ENCODE measurements at places on chromosomes 4 and X.

- peaks cover 2% of the 10 kb centered on the region for H3K27me3 ChIP-seq
- no peaks in the 10 kb centered on the region for H3K36me3 ChIP-seq
- DNase-seq, result no peak
- H3K27ac ChIP-seq, result no peak overlapping the region
- H3K4me3 ChIP-seq, result no peak overlapping the region
Measured at GRCh38 chrX:120791013-120791643, 84.5 kb downstream of the CT47B1 start.

DNA sequence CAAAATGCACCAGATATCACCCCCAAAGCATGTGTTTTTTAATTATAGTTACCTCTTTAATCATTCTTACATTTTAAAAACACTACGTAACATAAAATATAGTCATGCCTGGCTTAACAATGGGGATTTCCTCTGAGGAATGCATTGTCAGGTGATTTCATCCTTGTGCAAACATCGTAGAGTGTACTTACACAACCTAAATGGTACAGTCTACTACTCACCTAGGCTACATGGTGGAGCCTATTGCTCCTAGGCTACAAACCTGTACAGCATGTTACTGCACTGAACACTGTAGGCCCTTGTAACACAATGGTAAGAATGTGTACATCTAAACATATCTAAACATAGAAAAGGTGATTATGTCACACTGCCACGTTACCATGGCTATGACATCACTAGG lies 208.6 kb downstream of the SPOCK3 start:
- no peaks in the 10 kb centered on the region for H3K27me3 ChIP-seq
- no peak overlapping the region for H3K4me3 ChIP-seq
- H3K36me3 ChIP-seq, result no peaks in the 10 kb centered on the region
- peaks cover 3% of the 10 kb centered on the region for H3K4me1 ChIP-seq

- H3K36me3 ChIP-seq, result no peaks in the 10 kb centered on the region
- H3K27me3 ChIP-seq, result no peaks in the 10 kb centered on the region
- no peak for DNase-seq
- no peak overlapping the region for H3K27ac ChIP-seq
Measured at GRCh38 chr4:64330143-64330542, 79.1 kb downstream of the TECRL start.

- H3K4me3 ChIP-seq, result no peak overlapping the region
- peaks cover 6% of the 10 kb centered on the region for H3K27me3 ChIP-seq
- peaks cover 25% of the 10 kb centered on the region for H3K4me1 ChIP-seq
Measured at GRCh38 chr4:145878501-145879435, 59.9 kb downstream of the ZNF827 start.

DNA sequence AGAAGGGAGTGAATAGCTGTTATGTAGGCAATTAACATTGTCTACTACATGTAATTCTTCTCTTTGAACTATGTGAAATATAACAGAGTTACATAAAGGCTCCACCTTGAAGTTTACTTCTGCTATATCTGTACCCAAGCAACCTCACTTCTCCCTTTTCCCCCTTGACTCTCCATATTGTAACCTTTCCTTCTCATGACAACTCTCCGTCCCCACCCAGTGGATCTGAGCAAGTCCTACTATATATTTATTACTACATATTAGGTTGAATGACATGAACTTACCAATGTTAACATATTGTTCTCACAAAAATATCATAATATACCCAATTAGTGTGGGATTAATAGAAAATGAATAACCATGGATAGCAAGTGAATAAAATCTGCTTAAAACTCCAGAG lies 93.2 kb upstream of the ATP8A1 start:
- H3K27ac ChIP-seq, result no peak overlapping the region
- H3K27me3 ChIP-seq, result no peaks in the 10 kb centered on the region
- no peak for DNase-seq
- peaks cover 7% of the 10 kb centered on the region for H3K36me3 ChIP-seq

DNA sequence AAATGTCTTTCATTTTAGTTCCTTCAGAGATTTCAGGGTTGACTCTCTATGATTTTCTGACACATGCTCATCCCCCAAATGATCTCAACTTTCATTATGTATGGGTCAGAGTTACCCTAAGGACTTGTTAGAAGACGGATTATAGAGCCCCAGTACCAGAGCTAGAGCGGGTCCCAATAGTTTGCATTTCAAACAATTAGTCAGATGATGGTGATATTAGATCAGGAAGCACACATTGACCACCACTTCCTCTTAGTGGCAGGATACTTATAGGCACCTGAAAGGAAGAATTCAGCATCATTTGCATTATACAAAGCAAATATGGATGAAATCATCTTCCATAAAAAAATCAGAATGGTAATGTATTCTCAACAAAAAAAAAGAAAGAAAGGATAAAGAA lies 106.1 kb downstream of the GALNTL6 start:
- no peaks in the 10 kb centered on the region for H3K4me1 ChIP-seq
- H3K27me3 ChIP-seq, result no peaks in the 10 kb centered on the region

DNA sequence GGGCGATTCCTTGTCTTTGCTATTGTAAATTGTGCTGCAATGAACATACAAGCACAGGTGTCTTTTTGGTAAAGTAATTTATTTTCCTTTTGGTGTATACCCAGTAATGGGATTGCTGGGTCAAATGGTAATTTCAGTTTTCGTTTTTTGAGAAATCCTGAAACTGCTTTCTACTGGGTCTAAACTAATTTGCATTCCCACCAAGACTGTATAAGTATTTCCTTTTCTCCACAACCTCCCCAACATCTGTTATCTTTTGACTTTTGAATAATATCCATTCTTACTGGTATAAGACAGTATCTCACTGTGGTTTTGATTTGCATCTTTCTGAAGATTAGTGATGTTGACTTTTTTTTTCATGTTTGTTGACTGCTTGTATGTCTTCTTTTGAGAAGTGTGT lies 2506.0 kb downstream of the PCDH7 start:
- H3K27me3 ChIP-seq, result no peaks in the 10 kb centered on the region
- no peak for DNase-seq
- no peaks in the 10 kb centered on the region for H3K4me1 ChIP-seq
- H3K36me3 ChIP-seq, result no peaks in the 10 kb centered on the region

- H3K27ac ChIP-seq, result peak overlapping the region; percentile 40
- no peak overlapping the region for H3K4me3 ChIP-seq
- no peak for DNase-seq
- H3K4me1 ChIP-seq, result peaks cover 5% of the 10 kb centered on the region
- no peaks in the 10 kb centered on the region for H3K36me3 ChIP-seq
Measured at GRCh38 chr4:118683513-118683912, 1.7 kb upstream of the METTL14 start.

DNA sequence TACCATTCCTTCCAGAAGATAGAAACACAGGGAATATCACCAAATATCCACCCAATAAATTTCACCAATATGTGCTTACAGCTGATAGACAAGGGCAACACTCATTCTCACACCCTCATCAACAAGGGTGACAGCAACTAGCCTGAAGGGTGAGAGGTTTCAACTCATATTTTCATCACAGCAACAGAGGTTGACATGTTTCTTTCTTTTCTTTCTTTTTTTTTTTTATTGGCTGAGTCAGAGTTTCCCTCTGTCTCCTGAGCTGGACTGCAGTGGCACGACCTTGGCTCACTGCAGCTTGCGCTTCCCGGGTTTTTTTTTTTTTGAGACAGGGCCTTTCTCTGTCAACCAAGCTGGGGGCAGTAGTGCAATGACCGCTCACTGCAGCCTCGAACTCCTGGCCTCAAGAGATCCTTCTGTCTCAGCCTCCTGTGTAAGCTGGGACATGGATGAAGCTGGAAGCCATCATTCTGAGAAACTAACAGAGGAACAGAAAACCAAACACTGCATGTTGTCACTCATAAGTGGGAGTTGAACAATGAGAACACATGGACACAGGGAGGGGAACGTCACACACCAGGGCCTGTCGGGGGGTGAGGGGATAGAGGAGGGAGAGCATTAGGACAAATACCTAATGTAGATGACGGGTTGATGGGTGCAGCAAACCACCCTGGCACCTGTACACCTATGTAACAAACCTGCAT lies 27.5 kb upstream of the ASMTL start:
- H3K36me3 ChIP-seq, result peaks cover 33% of the 10 kb centered on the region
- peaks cover 8% of the 10 kb centered on the region for H3K4me1 ChIP-seq
- DNase-seq, result no peak
- peak overlapping the region; percentile 43 for H3K27ac ChIP-seq

- H3K27me3 ChIP-seq, result no peaks in the 10 kb centered on the region
- H3K27ac ChIP-seq, result no peak overlapping the region
- no peak for DNase-seq
- no peaks in the 10 kb centered on the region for H3K4me1 ChIP-seq
- no peaks in the 10 kb centered on the region for H3K36me3 ChIP-seq
Measured at GRCh38 chrX:22855693-22856092, 144.1 kb upstream of the DDX53 start.

- peaks cover 3% of the 10 kb centered on the region for H3K36me3 ChIP-seq
- H3K27me3 ChIP-seq, result no peaks in the 10 kb centered on the region
- H3K4me3 ChIP-seq, result no peak overlapping the region
- H3K4me1 ChIP-seq, result peaks cover 7% of the 10 kb centered on the region
- no peak overlapping the region for H3K27ac ChIP-seq
- no peak for DNase-seq
Measured at GRCh38 chr4:168854350-168854921, 155.6 kb downstream of the CBR4 start.

DNA sequence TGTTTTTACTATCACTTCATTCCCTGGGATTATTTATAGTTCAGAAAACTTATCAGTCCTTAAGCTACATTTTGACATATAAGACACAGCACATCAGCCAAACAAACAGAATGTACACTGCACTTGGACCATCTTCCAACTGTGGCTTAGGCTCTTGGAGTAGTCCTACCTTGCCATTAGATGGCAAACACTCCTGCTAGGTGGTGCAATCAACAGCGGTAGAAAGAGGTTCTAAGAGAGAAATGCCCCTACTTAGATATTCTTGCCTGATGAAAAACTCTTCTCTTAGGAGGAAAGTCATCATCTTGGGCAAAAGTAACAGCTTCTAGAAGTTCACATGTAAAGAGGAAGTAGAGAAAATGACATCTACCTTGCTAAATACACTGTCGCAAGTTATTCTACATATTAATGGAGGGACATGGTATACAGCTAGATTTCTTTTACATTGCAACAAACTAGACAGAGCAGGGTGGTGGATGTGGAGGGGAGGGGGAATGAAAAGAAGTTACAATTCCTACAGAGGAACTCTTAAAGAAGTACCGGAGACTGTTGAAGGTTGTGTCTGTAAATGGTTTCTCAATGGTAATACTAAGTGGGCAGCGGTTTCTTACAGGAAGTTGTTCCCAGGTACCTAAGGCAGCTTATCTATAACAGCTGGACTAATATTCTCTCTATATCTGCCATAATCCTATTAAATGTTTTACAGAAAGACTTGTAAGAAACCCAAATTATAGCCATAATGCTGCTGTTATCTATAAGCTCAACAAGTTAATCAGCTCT lies 8.1 kb upstream of the STPG2 start:
- H3K4me3 ChIP-seq, result no peak overlapping the region
- H3K27ac ChIP-seq, result no peak overlapping the region
- no peaks in the 10 kb centered on the region for H3K4me1 ChIP-seq
- H3K27me3 ChIP-seq, result no peaks in the 10 kb centered on the region
- no peak for DNase-seq
- H3K36me3 ChIP-seq, result no peaks in the 10 kb centered on the region

Data from glutamatergic neuron (in vitro differentiated cells).